ENCODE measurements at places on chromosomes 6 and 20. TPM values are rescaled to one million over a fixed set of nuclear protein-coding genes. Genes with fewer than 3 reads are reported as not detected.

DNA sequence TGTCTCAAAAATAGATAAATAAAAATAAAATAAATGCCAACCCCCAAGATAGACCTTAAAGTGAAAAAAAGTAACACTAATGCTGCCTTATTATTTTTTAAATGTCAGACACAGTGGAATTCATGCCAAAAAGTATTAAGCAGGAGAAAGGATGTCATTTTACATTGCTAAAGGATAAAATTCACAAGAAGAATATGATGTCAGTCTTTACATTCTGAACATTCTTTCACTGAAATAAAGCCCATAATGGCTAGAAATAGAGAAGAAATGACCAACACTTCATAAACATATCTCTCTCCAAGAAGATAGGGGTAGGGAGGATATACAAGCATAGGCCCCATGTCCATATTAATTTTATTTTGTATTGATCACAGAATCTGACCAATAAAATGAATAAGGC is 47.4 kb downstream of the SLC23A2 start:
- no peak for DNase-seq

DNA sequence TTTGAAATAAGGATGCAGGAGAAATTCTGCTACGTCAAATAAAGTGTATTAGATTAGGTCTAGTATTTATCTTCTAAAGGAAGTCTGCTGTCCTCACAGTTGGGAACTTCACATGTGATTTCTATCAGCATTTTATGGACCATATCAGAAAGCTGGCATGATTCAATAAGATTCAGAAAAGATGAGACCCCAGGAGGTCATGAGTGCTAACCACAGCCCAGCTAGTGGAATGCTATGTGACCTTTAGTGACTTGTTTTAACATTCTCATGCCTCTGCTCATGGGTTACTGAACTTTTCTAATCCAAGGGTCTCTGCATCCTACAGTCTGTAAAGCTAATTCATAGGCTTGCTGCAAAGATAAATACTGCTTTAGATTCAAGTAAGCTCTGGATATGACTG is 150.1 kb downstream of the GMPR start:
- DNase-seq, result no peak

DNA sequence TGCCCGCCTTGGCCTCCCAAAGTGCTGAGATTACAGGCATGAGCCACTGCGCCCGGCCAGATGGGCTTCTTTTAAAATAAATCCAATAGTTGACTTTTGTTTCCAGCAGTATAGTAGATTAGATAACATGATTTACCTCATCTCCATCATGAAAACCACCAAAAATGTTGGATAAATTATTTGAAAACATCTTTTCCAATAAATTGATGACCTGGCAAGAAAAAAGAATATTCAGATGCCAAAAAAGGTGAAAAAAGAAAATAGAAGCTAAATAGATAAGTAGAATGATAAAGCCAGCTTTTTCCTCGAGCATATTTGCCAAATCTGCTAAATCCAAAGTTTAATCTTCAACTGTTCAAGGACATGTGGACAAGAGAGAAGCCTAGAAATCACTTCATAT is 109.2 kb downstream of the PHF3 start:
- DNase-seq, result no peak

- DNase-seq, result no peak
Observed at GRCh38 chr20:53081916-53082863, 110.0 kb downstream of the TSHZ2 start.

The SLC22A2 gene
- polyA plus RNA-seq, result not detected

Measured in GM23248 (cell line).